ENCODE measurements at places on chromosomes 4 and X. TPM values are rescaled to one million over a fixed set of nuclear protein-coding genes. Genes with fewer than 3 reads are reported as not detected.

DNA sequence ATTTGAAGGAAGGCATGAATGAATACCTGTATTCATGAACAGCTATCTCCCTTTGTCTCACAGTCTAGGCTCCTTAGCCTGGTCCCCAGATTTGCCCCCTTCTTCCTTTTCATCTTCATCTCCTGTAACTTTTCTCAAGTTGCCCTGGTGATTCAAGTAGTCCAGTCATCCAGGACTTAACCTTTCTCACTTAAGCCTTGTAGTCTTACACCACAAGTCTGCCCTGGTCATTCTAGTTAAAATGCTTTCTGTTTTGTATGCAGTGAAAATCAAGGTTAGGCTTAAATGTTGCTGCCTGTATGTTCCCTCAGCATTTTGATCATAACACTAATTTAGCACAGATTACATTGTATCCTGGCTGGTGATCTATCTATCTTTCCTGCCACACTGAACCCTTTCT lies 58.5 kb upstream of the SLC7A11 start:
- H3K36me3 ChIP-seq, result no peaks in the 10 kb centered on the region
- no peaks in the 10 kb centered on the region for H3K27me3 ChIP-seq
- H3K4me3 ChIP-seq, result no peak overlapping the region
- no peaks in the 10 kb centered on the region for H3K4me1 ChIP-seq
- no peak overlapping the region for H3K27ac ChIP-seq

The PRPS1 gene
- total RNA-seq, result 31.6 TPM

The CFP gene
- 11.3 TPM for total RNA-seq

The NAAA gene
- 15.9 TPM for total RNA-seq

The BRS3 gene
- not detected for total RNA-seq

- H3K27ac ChIP-seq, result peak overlapping the region; percentile 94
- peaks cover 7% of the 10 kb centered on the region for H3K4me1 ChIP-seq
- peak overlapping the region; percentile 84 for H3K4me3 ChIP-seq
- H3K36me3 ChIP-seq, result no peaks in the 10 kb centered on the region
- peak; percentile 84 for DNase-seq
- H3K27me3 ChIP-seq, result peaks cover 15% of the 10 kb centered on the region
These were observed 1.8 kb downstream of the RAP2C start for GRCh38 chrX:132217203-132218073.

The DSPP gene
- total RNA-seq, result not detected
